ENCODE measurements at places on chromosomes 7 and 10. TPM values are rescaled to one million over a fixed set of nuclear protein-coding genes. Genes with fewer than 3 reads are reported as not detected.

Gene TMEM236
- 0.16 TPM for total RNA-seq

GRCh38 chr7:106895246-106895864 lies 30.3 kb downstream of the PIK3CG start:
- peak overlapping the region; percentile 40 for H3K27ac ChIP-seq
- peaks cover 47% of the 10 kb centered on the region for H3K4me1 ChIP-seq
- peak; percentile 41 for DNase-seq
- peaks cover 66% of the 10 kb centered on the region for H3K36me3 ChIP-seq
- H3K4me3 ChIP-seq, result no peak overlapping the region
- no peaks in the 10 kb centered on the region for H3K27me3 ChIP-seq

GRCh38 chr7:135853499-135853898 lies 104.9 kb upstream of the FAM180A start:
- no peak overlapping the region for H3K4me3 ChIP-seq
- peaks cover 5% of the 10 kb centered on the region for H3K27me3 ChIP-seq
- H3K36me3 ChIP-seq, result no peaks in the 10 kb centered on the region

Gene GNAT3
- not detected for total RNA-seq

Gene PODXL
- total RNA-seq, result 0.51 TPM

DNA sequence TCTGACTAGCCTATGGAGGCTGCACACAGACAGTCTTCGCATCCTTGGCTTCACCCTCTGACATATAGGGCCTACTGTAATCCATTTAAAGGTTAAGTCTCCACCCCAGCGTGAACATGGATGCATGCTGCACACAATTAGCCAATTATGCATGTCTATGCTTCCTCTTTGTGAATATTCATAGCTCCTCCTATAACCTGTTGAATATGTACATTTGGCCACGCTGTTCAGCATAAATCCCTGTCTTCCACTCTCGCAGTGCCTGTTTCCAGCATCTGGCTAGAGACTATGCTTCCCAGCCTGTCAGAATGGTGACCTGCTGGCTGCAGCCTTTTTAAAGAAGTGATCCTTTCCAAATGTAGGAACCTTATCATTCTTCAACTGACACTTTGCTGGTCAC lies 106.7 kb downstream of the PRKAG2 start:
- H3K27me3 ChIP-seq, result no peaks in the 10 kb centered on the region
- peak overlapping the region; percentile 66 for H3K4me3 ChIP-seq
- DNase-seq, result no peak

Gene ZWINT
- 69.5 TPM for total RNA-seq

- peaks cover 23% of the 10 kb centered on the region for H3K27me3 ChIP-seq
- no peak overlapping the region for H3K4me3 ChIP-seq
- DNase-seq, result no peak
- H3K36me3 ChIP-seq, result no peaks in the 10 kb centered on the region
- no peak overlapping the region for H3K27ac ChIP-seq
These were observed 69.9 kb downstream of the FAM204A start for GRCh38 chr10:118272149-118272721.

DNA sequence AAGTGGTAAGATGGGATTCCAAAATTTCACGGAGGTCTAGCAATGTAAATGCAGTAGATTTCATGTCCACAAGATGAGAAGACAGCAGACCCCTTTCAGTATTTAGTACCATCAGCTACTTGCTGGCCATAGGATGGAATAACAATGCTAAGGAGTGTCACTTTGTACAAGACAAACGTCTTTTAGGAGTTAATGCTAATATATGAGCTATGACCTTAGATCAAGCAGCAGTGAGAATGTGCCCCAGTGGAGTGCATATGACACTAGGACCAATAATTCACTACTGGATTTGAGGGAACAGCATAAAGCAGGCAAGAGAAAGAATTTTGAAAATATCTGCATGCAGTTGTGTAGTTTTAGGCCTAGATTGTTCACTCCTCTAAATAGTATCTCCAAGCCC lies 182.8 kb upstream of the ZNF804B start:
- no peaks in the 10 kb centered on the region for H3K4me1 ChIP-seq
- no peaks in the 10 kb centered on the region for H3K36me3 ChIP-seq
- DNase-seq, result no peak
- H3K27me3 ChIP-seq, result no peaks in the 10 kb centered on the region

Gene GPR158
- not detected for total RNA-seq

- DNase-seq, result no peak
- no peak overlapping the region for H3K4me3 ChIP-seq
- no peaks in the 10 kb centered on the region for H3K36me3 ChIP-seq
- H3K27ac ChIP-seq, result no peak overlapping the region
- no peaks in the 10 kb centered on the region for H3K4me1 ChIP-seq
These were observed 63.1 kb downstream of the DOCK4 start for GRCh38 chr7:112143136-112143535.

- H3K4me3 ChIP-seq, result no peak overlapping the region
- H3K4me1 ChIP-seq, result no peaks in the 10 kb centered on the region
- no peak for DNase-seq
- no peaks in the 10 kb centered on the region for H3K27me3 ChIP-seq
- H3K27ac ChIP-seq, result no peak overlapping the region
- H3K36me3 ChIP-seq, result no peaks in the 10 kb centered on the region
These were observed 774.5 kb upstream of the LRRTM3 start for GRCh38 chr10:66151346-66151745.

- no peak overlapping the region for H3K4me3 ChIP-seq
- H3K36me3 ChIP-seq, result no peaks in the 10 kb centered on the region
- DNase-seq, result no peak
These were observed 301.4 kb downstream of the AHR start for GRCh38 chr7:17599733-17600339.

DNA sequence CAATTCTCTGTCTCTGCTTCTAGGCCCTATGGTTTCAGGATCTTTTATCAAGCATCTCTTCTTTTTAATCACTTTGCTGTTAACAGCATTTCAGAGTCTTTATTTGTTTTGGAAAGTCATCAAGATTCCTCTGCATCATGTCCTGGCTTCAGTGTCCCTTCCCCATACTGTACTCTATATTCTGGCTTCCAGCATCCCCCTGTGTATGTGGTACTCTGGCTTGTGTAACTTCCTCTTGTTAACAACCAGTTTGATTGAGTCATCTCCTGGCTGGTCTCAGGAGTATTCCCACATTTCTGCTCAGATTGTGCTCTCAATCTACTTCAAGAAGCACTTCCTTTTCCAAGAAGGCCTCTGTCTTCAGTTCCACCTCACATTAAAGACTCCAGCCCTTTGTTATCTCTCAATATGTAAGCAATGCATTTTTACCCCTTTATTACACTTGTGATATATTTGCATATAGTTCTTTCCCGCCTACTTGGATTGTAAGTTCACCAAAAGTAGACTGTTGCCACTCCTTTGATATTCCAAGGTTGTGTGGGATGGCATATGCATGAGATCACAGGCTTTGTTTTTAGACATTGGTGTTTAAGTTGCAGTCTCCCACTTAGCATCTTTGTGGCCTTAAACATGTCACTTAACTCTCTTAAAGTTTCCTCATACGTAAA lies 15.1 kb upstream of the ATE1 start:
- no peaks in the 10 kb centered on the region for H3K36me3 ChIP-seq
- H3K4me3 ChIP-seq, result no peak overlapping the region
- H3K27me3 ChIP-seq, result peaks cover 17% of the 10 kb centered on the region
- DNase-seq, result no peak
- no peaks in the 10 kb centered on the region for H3K4me1 ChIP-seq

Gene MOGAT3
- not detected for total RNA-seq

DNA sequence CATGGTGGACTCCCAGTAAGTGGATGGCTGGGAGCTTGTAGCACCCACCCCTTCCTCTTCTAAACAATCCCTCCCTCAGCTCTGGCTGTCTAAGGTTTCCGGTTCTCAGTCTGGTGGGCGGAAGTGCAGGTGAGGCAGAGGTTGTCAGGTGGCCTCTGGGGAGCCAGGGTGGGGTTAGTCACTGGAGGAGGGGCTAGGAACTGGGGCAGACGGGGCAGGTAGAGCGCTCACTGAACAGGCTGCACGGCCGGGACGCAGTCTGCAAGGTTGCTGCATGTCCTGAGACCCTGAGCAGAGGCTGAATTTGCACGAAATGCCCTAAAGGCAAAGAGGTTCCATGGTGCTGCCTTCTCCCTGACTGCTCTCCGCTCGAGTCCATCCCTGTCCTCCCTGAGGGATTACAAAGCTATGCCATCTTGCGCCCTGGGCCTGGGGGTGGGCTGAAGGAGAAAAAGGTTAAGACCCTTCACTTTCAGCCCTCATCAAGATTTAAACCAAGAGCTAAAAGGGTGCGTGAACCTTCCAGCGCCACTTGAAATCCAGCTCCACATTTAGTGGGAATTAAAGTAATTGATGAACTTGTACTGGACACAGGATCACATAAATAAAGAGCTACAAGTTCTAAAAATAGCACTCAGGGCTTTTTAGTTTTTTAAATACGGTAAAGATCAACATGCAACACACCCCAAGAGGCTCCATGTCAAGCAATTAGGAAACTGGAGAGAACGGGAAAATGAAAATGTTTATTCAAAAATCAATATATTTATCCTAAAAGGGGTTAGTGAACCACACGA lies 62.3 kb upstream of the CTBP2 start:
- H3K4me3 ChIP-seq, result no peak overlapping the region
- no peaks in the 10 kb centered on the region for H3K36me3 ChIP-seq
- H3K27me3 ChIP-seq, result no peaks in the 10 kb centered on the region
- DNase-seq, result no peak
- no peak overlapping the region for H3K27ac ChIP-seq
- H3K4me1 ChIP-seq, result no peaks in the 10 kb centered on the region

- H3K27ac ChIP-seq, result no peak overlapping the region
- H3K27me3 ChIP-seq, result peaks cover 28% of the 10 kb centered on the region
- H3K36me3 ChIP-seq, result no peaks in the 10 kb centered on the region
- no peak overlapping the region for H3K4me3 ChIP-seq
These were observed 28.6 kb downstream of the ADARB2 start for GRCh38 chr10:1708746-1709145.

DNA sequence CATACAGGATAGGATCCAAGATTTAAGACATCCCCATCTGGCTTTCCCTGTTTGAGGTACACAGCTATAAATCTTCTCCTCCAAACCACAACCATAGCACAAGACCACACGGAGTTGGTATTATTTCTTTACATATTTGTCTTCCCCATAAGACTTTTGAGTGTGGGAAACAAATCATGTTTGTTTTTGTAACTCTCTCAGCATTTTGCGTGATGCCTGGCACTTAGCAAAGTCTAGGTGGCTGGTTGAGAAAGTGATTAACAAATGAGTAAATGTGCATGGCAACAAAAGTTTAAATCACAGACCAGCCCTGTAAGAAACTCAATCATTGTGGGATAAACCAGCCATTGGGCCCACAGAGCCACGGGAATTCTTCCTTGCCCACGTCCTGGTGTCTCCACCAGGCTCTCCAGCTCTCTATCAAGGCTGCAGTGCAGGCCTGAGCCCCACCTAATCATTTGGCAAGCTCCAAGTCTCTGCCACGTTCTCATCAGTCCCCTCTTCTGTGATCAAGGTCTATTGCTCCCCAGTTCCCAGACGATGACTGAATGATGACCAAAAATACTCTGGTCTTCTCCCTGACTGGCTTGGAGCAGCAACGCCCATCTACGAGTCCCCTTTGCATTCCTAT lies 317.8 kb downstream of the TNS3 start:
- H3K4me1 ChIP-seq, result no peaks in the 10 kb centered on the region
- no peaks in the 10 kb centered on the region for H3K36me3 ChIP-seq
- no peak overlapping the region for H3K4me3 ChIP-seq

GRCh38 chr10:11387551-11388222 lies 223.8 kb downstream of the USP6NL start:
- no peaks in the 10 kb centered on the region for H3K27me3 ChIP-seq
- no peak overlapping the region for H3K4me3 ChIP-seq
- H3K27ac ChIP-seq, result no peak overlapping the region
- no peaks in the 10 kb centered on the region for H3K4me1 ChIP-seq
- DNase-seq, result no peak
- no peaks in the 10 kb centered on the region for H3K36me3 ChIP-seq

DNA sequence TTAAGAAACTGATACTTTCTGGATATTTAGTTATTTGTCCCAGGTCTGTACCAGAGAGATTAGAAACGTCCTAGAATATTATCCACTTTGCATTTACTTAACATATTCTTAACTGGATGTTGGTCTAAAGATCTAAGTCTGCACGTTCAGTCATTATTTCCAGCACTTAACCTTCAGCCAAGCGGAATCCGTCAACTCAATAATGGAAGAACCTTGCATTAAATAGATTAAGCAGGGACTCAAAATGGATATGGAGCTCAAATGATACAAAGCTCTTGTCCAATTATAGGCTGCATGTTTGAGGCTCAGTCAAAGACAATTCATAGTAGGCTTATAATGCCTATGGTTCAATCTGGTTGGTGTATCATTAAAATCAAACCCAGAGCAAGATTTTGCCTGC lies 162.9 kb downstream of the SEMA3D start:
- H3K4me3 ChIP-seq, result no peak overlapping the region
- H3K27ac ChIP-seq, result no peak overlapping the region
- H3K36me3 ChIP-seq, result no peaks in the 10 kb centered on the region
- no peaks in the 10 kb centered on the region for H3K4me1 ChIP-seq

Gene LRRN3
- 32.5 TPM for total RNA-seq

- no peaks in the 10 kb centered on the region for H3K4me1 ChIP-seq
- no peaks in the 10 kb centered on the region for H3K36me3 ChIP-seq
- H3K4me3 ChIP-seq, result no peak overlapping the region
- no peaks in the 10 kb centered on the region for H3K27me3 ChIP-seq
- DNase-seq, result no peak
- H3K27ac ChIP-seq, result no peak overlapping the region
These were observed 222.0 kb downstream of the TWIST1 start for GRCh38 chr7:18895456-18895855.

- no peak overlapping the region for H3K4me3 ChIP-seq
- H3K27me3 ChIP-seq, result no peaks in the 10 kb centered on the region
- DNase-seq, result no peak
- H3K27ac ChIP-seq, result no peak overlapping the region
These were observed 139.9 kb downstream of the CFTR start for GRCh38 chr7:117619681-117620080.

Gene NXPH1
- total RNA-seq, result not detected

DNA sequence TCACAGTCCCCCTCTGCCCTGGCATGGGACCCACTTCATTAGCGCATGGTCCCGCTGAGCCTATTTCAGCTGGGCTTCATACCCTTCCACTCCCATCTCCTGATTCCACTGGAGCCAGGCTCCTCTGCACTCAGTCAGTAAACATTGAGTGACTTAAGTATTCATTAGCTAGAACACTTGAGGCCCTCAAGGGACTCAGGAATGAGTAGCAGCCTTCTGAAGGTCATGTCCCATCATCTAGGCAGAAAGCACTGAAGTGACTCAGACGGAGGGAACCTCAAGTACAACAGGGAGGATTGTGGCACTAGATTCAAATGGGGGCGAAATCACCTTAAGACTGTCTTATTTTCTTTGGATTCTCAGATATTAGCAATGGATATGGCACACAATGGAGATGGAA lies 186.6 kb upstream of the INHBA start:
- no peak overlapping the region for H3K4me3 ChIP-seq
- peak overlapping the region; percentile 65 for H3K27ac ChIP-seq
- H3K36me3 ChIP-seq, result peaks cover 3% of the 10 kb centered on the region
- peaks cover 41% of the 10 kb centered on the region for H3K4me1 ChIP-seq

GRCh38 chr7:133284092-133284491 lies 31.2 kb downstream of the EXOC4 start:
- peaks cover 33% of the 10 kb centered on the region for H3K36me3 ChIP-seq
- DNase-seq, result no peak
- peaks cover 7% of the 10 kb centered on the region for H3K4me1 ChIP-seq

Gene ITIH5
- not detected for total RNA-seq

Gene HOXA5
- total RNA-seq, result not detected

Data from activated CD8-positive, alpha-beta T cell treated with anti-CD3 and anti-CD28 coated beads for 36 hours (primary cell).